ENCODE measurements at places on chromosomes 3 and 15. TPM values are rescaled to one million over a fixed set of nuclear protein-coding genes. Genes with fewer than 3 reads are reported as not detected.
A peak's percentile ranks its signal among the peaks of the same experiment; 100 is the strongest.

The ROBO2 gene
- total RNA-seq: not detected

The MORF4L1 gene
- 260 TPM for total RNA-seq

The GPR62 gene
- total RNA-seq: not detected

The KBTBD12 gene
- total RNA-seq: not detected

The TMC3 gene
- not detected for total RNA-seq

The NPRL2 gene
- 42.5 TPM for total RNA-seq

- DNase-seq: no peak
Observed at GRCh38 chr3:133669949-133670524, 8.3 kb upstream of the TOPBP1 start.

GRCh38 chr3:188855675-188856074 is 316.1 kb upstream of the TPRG1 start:
- no peak for DNase-seq

GRCh38 chr15:86919581-86919980 is 839.9 kb downstream of the AGBL1 start:
- no peak for DNase-seq

DNA sequence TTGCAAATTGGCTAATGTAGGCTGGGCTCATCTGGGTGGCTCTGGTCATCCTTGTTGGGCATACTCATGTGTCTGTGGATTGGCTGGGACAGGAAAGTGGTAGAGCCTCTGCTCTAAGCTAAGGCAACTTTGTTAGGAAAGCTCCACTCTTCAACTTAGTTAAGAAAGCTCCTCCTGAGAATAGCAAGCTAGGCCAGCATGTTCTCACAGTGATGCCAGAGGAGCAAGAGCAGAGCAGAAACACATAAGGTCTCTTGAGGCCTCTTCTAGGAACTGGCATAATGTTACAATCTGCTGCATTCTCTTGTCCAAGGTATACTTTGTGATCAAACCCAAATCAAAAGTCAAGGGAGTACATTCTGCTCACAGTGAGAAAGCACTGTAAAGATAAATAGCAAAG is 158.6 kb upstream of the RORA start:
- DNase-seq: no peak

- DNase-seq: no peak
Observed at GRCh38 chr15:69081310-69082004, 67.0 kb downstream of the NOX5 start.

DNA sequence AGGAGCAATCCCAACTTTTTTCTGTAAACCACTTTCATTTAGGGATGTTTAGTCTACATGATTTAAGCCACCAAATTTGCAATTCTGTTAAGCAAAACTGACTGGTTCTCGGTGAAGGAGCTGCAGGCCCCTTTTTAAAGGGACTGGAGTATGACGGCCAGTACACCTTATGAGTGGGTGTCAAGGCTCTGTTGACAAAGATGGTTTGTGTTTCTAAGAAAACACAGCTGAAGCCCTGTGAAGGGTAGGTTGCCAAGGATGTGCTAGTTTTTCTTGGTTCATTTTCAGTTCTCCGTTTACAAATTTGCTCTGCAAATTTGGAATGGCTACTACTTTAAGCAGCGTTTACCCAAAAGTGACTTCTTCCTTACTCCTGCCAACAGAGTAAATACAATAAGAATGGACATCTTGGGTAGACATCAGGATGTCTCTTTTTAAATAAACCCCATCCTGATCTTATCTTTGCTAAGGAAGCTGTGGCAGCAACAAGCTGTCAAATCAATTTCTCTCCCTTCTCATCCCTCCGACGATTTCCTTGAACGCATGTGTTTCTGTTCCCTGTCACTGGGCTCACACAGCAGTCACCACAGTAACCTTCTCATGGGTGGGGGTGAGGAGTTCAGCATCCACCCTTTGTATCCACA is 58.2 kb upstream of the CMTM8 start:
- DNase-seq: no peak

- peak; percentile 43 for DNase-seq
Observed at GRCh38 chr3:115512565-115513415, 110.5 kb upstream of the GAP43 start.

GRCh38 chr15:37134699-37135131 is 34.4 kb upstream of the MEIS2 start:
- no peak for DNase-seq

- no peak for DNase-seq
Observed at GRCh38 chr3:75129101-75129500, 514.6 kb upstream of the CNTN3 start.

DNA sequence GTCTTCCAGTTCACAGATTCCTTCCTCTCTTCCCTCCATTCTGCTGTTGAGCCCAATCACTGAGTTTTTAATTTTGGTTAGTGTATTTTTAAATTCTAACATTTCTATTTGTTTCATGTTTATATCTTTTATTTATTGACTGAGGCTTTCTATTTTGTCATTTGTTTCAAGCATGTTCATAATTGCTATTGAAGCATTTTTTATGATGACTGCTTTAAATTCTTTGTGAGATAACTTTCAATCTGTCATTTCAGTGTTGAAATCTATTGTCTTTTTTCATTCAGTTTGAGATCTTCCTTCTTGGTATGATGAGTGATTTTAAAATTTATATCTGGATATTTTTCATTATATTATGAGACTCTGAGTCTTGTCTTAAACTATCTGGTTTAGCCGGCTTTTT is 192.3 kb downstream of the RPLP1 start:
- DNase-seq: no peak

- DNase-seq: no peak
Observed at GRCh38 chr15:31433091-31433490, 106.5 kb downstream of the KLF13 start.

DNA sequence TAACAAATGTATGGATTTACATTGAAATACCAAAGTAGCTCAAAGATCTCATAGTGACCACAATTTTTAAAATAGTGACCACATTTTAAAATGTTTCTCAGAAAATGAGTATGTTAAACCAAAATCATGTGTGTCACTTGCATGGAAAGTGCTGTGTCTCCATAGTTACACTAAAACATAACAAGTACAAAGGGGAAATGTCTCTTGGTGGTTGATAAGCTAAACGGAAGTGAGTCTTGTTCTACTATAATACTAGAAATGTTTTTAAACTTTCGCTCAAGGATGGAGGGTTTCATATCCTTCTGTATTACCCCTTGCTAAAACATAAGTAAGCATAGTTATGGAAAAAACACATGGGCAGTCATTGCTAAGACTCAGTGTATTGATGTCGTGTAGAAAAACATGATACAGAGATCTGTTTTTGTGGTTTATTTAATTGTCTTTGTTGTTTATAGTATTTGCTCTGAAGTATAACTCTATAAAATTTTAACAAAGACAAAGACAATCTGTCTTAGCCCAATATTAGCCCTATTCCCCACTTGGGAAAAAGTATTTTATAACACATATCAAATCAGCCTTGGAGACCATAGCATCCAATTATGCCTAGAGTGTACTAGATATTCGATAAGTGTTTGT is 27.0 kb upstream of the DENND4A start:
- DNase-seq: no peak

GRCh38 chr15:34233614-34234013 is 8.8 kb downstream of the EMC4 start:
- DNase-seq: no peak

DNA sequence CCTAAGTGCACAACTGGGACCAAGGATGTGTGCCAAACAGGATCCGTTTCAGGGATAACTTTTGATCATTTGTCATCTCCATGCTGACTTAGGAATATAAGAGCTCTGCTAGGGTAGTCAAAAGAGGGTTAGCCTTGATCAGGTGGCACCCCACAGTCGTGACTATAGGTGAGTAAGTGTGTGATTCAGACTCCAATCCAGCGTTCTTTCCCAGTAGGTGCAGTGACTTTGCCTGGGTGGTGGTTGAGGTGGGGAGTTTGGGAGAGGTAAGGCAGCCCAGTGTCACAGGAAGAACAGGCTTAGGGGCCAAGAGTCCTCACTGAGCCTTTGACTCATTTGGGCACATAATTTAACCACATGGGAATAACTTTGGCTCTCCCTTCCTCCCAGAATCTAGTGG is 51.0 kb downstream of the CHDH start:
- no peak for DNase-seq

DNA sequence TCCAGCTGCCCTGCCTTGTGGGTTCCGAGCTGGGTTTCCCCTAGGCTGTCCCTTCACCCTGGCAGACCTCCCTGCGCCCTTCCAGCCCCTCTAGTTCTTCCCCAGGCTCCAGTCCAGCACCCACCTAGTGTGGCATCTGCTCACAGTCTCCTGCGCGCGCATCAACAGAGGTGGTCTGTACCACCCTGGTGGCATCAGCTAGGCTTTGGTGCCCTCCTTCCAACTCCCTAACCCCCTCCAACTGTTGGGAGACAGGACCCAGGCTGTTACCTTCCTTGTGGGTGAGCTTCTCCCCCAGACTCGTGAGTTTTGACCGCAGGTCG is 8.0 kb downstream of the CALML4 start:
- no peak for DNase-seq

DNA sequence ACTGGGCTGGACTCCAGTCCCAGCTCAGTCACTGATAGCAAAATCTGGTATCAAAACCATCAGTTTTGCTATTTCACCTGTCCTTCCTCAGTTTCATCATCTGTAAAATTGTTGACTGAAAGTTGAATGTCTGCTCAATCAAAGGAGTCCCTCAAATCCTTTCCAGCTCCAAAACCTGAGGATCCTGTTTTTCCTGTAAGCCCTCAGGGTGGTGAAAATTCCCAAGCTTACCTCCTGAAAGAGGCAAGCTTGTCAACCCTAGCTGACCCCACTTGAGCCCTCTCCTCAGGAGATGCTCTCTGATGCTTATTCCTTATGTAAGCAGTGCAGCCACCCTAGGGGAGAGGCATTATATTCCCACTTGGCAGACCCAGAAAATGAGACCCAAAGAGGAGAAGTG is 82.6 kb downstream of the HMG20A start:
- DNase-seq: no peak

DNA sequence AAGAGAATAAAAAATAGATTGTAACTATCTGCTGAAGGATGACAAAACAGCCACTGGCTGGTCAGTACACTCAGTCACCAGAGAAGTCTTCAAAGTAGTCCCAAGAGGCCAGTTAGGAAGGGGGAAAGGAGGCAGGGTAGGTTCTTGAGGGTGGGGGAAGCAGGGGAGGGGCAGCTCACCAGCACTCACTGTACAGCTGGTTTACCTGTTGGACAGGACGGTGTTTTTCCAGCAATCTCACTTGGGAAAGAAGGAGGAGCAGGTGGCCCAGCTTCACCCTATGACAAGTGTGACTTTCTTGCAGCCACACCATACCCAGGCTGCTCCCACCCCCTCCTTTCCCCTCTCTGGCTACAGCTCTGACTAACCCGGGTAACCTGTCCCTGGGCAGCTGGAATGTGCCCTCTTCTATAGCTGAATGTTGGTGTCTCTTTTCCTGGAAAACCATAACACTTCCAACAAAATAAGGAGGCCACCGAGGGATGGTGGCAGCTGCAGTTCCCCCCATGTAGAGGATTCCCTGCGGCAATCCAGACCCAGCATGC is 203.4 kb upstream of the NSMCE3 start:
- DNase-seq: no peak

DNA sequence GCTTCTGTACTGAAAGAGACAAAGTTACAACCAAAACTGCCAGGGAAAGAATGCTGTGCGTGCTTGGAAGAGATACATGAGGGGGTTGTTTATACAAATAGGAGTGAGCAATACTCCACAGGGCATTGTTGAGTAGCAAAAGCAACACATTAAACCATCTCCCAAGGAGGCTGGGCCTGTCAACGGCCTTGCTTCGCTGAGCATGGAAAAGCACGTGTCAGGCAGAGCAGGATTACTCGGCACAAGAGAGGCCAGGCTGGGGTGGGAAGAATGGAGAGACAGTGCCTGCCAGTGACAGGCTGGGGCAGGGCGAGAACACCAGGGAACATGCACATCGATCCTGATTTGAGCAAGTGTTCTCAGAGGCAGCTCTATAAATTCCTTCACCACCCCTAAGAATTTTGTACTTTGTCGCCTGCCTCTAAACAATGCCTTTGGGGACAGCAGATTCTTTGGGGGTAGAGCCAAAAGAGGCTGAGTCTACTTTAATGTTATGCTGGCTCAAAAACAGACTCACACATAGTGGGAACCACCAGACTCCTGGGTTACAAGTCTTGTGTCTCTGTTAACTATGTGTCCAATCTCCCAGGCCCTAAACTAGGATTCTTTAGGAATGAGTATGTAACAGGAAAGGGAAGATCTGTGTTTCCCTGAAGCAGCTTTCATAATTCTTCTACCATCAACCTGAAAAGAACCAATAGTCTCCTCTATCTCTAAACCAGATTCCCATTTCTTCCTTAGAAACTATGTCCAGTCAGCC is 67.2 kb downstream of the LIPC start:
- no peak for DNase-seq

DNA sequence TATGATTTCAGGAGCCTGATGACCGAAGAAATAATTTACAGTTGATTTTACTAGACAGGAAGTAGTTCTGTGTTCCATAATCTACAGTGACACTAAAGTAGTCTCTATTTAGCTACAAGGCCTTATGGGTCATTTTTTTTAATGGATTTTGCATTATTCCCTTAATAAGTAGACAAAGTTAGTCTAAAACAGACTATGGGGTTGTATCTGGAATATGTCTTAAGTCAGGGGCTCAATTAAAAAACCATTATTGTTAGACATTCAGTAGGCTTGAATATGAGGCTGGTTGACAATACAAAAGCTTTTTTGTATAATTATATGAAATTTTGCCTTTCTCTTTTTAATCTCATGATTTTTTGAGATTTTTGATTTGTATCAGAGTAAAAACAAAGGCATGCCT is 820.0 kb upstream of the SEMA6D start:
- DNase-seq: no peak

GRCh38 chr3:13517253-13517977 is 31.5 kb upstream of the FBLN2 start:
- DNase-seq: no peak

DNA sequence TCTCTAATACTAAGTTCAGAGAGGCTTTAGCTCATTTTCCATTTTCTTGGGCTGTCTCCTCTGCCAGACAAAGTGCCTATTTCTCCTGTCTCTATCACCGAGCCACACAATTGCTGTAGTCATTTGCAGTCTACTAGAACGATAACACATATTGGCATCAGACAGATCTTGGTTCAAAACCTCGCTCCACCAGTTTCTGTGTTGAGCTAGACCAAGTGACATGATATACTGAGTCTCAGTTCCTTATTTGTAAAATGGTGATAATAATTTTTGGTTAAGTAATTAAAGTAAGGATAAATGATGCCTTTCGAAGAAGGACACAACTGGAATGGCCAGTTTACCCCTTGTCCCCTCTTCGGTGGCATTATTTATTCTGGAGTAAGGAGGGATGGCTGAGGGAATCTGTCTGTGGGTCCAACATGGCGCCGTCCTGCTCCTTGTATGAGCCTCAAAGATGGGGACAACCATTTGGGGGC is 398 bp upstream of the RAB7A start:
- DNase-seq: no peak

DNA sequence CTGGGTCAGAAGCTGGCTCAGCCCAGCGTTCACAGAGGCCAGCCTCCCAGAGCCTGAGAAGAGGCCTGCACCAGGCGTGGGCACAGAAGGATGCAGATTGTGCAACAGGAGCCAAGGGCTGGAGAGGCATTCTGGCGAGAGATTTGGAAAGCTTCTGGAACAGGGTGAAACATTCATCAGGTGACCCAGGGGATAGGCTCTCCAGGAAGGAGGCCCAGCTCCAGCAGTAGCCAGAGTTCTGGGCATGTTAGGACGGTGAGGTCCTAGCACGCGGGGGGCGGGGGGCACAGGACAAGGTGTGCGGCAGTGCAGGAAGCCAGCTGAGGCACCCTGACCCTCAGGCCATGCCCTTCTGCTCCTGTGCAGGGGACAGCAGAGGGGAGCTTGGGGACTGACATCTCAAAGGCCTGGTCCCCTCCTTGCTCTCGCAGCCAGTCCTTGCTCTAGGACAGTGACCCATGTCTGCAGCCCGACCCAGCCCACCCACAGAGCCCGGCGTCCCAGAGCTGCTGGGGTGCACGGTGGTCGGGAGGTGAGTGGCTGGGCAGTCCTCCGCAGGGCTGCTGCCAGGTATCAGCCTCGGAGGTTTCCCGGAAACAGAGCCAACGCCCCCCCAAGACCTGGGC is 111.7 kb upstream of the KLF13 start:
- DNase-seq: no peak

Measured in activated CD4-positive, alpha-beta T cell treated with anti-CD3 and anti-CD28 coated beads for 36 hours (primary cell).